T1000 (cell line): ENCODE measurements at places on chromosomes 7 and 10.

DNA sequence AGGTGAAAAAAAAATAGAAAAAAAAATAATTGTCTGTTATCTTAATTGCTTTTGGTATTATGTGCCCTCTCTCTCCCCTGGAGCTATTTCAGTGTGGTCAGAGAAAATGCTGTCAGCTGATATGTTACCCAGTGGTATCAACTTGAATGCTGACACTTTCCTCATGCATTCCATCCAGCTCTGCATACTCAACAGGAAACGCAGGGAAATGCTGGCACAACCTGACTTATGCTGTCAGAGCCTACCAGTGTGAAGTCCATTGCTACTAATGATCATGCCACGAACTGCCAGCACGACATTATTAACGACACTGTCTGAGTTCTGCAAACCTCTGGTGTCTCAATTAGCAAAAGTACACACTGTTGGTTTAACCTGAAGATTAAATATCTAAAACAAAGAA lies 182.8 kb downstream of the ZWINT start:
- no peak for DNase-seq

- DNase-seq = no peak
Observed at GRCh38 chr7:90401989-90402388, 1.3 kb upstream of the CLDN12 start.

- no peak for DNase-seq
Observed at GRCh38 chr7:133253519-133253875, 619 bp downstream of the EXOC4 start.

GRCh38 chr7:144388950-144389349 lies 14.5 kb downstream of the NOBOX start:
- no peak for DNase-seq

GRCh38 chr7:32809347-32809746 lies 82.2 kb downstream of the KBTBD2 start:
- no peak for DNase-seq

DNA sequence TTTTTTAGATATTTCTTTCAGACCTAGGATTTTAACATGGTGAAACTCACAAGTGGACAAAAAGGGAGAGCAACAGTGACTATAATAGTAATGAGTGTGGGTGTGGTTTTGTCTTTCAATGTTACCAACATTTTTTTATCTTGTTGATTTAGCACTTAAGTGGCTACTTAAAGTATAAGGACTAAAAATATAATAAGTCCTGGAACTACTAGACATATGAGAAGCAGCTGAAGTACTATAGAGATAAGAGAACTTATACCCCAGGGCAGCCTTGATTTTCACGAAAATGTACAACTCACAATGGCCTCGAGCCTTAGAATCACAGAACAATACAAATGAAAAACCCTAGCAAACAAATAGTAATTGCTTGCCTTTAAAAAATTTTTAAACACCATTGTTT lies 1151.8 kb downstream of the TYW1 start:
- DNase-seq = no peak

DNA sequence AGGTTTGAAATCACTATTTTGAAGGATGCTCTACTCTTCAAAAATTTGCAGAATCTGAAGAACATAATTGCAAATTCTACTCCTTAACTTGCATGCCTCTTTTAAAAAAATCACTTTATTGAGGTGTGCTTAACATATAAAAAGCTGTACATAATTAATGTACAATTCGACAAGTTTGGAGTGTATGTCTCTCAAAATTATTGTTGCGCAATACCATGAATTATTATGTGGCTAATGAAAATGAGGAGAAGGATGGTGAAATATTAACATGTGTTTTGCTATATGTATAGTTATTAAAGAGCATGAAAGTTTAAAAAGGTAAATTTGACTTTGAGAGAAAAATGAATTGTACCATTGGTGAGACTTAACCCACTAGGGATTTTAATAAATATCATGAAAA lies 187.2 kb upstream of the MALRD1 start:
- DNase-seq = no peak

DNA sequence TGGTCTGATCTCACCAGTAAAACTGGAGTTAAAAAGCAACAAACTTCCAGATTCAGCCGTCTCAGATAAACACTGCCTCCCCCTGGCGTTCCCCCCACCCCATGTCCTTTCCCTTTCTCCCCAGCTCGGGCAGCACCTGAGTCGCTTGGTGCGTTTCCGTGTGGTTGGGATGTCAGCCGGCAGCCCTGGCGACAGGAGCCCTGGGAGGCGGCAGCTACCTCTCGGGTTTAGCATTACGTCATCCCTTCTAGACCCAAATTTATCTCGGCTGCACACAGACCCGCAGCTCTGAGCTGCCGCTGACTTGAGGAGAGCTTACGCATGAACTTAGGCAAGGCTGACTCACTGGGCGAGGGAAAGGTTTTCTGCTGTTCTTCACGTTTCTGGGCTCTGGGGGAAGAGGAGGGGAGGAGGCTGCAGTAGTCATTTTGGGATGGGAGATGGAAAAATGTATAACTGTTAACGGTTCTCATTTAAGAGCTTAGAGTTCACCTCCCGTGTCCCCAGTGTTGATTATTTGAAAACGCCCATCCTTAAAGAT lies 14.4 kb downstream of the MXI1 start:
- DNase-seq = peak; percentile 79

DNA sequence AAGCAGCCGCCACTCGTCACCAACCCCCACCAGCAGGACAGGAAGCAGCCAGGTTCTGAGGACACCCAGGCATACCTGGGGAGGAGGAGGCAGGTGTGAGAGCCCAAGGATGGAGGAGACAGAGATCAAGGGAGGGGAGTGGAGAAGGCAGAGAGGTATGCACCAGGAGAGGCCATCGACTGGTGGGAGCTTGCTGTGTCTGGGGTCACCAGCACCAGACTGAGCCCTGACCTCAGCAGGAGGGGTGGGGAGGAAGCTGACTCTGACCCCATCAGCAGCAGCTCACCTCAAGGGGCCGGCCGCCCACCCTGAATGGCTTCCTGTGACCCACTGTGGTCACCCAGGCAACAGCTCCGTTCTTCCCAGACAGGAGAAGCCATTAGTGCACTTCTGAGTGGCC lies 7.8 kb downstream of the VIPR2 start:
- DNase-seq = no peak

- no peak for DNase-seq
Observed at GRCh38 chr7:151436446-151437158, 3.3 kb downstream of the CRYGN start.

GRCh38 chr7:119748991-119749390 lies 524.0 kb upstream of the KCND2 start:
- DNase-seq = no peak

- DNase-seq = no peak
Observed at GRCh38 chr10:114874827-114875411, 53.3 kb downstream of the FHIP2A start.

DNA sequence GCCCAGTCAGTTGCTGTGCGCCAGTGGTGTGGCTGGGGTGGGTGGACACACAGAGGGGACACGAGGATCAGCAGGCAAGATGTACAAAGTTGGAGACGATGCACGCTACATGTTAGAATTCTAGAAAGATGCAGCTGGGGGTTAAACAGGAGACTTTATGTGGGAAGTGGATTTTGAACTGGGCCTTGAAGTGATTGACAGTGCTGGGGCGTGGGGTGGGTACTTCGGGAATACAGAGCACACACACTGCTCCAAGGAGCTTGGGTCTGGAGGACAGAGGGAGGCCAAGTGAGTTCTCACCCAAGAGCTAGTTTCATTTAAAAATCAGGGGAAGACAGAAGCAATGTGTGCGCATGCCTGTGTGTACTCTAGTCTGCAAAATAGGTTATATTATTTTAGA lies 87.1 kb downstream of the CREM start:
- no peak for DNase-seq

- no peak for DNase-seq
Observed at GRCh38 chr7:91193141-91193540, 71.1 kb upstream of the FZD1 start.

GRCh38 chr10:83991986-83992753 lies 147.1 kb upstream of the GHITM start:
- no peak for DNase-seq

- DNase-seq = no peak
Observed at GRCh38 chr10:78148961-78149612, 115.4 kb downstream of the RPS24 start.

GRCh38 chr10:88066319-88066718 lies 202.9 kb downstream of the PTEN start:
- DNase-seq = no peak

- no peak for DNase-seq
Observed at GRCh38 chr10:27440021-27440420, 64.1 kb upstream of the RAB18 start.

DNA sequence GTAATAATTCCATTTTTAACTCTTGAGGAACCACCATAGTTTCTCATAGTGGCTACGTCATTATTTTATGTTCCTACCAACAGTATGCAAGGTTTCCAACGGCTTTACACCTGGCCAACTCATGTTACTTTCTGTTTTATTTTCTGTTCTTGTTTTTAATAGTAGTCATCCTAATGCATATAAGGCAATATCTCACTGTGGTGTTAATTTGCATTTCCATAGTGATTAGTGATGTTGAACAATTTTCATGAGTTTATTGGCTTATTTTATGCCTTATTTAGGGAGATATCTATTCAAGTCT lies 465.5 kb upstream of the KLF6 start:
- DNase-seq = no peak

- DNase-seq = no peak
Observed at GRCh38 chr10:133299224-133299623, 9.4 kb downstream of the TUBGCP2 start.

- no peak for DNase-seq
Observed at GRCh38 chr7:132130497-132130896, 445.8 kb downstream of the PLXNA4 start.

DNA sequence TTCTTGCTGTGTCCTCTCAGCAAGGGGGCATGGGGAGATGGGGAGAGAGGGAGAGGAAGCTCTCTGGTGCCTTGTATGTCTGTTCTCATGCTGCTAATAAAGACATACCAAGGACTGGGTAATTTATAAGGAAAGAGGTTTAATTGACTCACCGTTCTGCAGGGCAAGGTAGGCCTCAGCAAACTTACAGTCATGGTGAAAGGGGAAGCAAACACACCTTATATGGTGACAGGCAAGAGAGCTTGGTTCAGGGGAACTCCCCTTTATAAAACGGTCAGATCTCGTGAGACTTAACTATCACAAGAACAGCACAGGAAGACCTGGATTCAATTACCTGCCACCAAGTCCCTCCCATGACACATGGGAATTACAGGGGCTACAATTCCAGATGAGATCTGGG lies 464.7 kb upstream of the CELF2 start:
- DNase-seq = no peak

- no peak for DNase-seq
Observed at GRCh38 chr10:78650122-78650521, 418.6 kb upstream of the ZMIZ1 start.

DNA sequence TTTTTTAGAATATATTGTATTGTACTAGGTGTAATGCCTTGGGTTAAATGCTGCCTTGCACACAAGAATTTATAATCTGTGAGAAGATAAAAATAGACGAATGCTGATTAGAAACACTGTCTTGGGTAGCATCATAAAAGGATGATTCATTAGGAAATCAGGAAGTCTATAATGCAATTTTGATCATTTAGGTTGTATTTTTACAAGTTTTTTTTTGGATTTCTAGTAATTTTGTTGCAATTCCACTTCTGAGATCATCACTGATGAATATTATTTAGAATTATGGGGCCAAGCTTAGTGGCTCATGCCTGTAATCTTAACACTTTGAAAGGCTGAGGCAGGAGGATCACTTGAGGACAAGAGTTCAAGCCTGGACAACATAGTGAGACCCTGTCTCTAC lies 29.6 kb downstream of the WBP1L start:
- no peak for DNase-seq

- DNase-seq = no peak
Observed at GRCh38 chr7:14144538-14144937, 155.1 kb upstream of the ETV1 start.

DNA sequence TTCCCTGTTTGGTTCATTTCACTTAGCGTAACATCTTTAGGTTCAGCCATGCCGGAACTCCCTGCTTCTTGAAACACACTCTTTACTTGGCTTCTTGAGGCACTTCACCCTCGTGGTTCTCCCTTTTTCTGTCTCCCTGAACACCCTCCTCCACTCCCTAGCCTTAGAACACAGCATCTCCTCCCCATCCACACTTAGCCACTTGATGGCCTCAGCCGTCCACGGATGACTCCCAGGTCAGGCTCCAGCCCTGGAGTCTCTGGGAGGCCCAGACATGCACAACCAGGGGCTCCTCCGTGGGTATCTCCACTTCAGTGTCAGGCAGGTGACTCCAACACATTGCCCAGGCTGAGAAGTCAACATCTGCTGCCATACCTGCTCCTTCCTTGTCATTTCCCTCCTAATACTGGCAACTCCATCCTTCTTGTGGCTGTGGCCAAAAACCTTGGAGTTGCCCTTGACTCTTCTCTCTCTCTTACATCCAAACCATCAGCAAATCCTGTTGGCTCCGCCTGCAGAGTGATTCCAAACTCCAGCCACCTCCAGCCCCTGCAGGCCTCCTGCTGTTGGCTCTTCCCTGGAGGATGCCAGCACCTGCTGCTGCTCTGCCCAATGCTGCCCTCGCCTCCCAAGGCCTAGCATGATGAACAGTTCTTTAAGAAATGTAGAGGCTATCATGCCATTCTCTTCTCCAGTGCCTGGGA lies 8.4 kb upstream of the INMT start:
- no peak for DNase-seq
